Activated CD4-positive, alpha-beta T cell treated with anti-CD3 and anti-CD28 coated beads, Interleukin-2, amount 50 U/mL, for 1 hour (primary cell): ENCODE measurements at places on chromosomes 6 and 20.

DNA sequence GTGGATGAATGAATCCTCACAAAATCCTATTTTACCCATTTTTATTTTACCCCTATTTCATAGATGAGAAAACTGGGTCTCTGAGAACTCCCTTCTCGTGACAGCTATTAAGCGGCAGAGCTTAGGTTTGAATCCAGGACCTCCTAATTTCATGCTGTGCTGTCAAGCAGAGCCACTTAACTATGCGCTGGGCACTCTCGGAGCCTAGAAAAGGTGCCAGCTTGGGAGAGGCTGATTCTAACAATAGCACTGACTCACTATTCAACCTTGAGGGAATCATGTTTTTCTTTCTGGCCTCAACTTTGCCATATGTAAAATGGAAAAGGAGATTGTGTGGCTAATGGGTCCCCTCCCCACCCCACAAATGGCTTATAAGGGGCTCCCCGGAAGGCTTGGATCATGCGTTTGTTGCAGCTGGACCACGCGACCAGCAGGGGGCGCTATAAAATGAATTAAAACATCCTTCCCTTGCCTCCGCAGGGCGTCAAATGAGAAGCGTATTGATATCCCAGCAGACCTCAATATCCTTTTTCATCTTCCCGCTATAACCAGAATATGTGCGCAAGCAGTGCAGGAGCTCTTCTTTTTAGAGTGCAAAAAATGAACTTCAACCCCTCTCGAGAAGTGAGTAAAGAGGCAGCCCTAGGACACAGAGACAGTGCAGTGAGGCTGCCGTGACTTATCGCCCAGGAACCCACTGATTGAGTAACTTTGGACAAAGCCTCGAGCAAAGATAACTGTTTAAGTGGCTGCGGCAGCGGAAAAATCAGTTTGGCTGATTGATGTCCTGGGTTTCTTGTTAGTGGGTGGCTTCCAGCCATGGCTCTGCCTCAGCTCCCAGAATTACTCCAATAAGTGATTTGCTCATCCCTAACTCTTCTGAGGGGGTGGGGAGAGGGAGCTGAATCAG, 12.8 kb upstream of the PDYN start:
- DNase-seq, result peak; percentile 13

GRCh38 chr20:49313283-49313682, 35.4 kb upstream of the ZNFX1 start:
- no peak for DNase-seq

DNA sequence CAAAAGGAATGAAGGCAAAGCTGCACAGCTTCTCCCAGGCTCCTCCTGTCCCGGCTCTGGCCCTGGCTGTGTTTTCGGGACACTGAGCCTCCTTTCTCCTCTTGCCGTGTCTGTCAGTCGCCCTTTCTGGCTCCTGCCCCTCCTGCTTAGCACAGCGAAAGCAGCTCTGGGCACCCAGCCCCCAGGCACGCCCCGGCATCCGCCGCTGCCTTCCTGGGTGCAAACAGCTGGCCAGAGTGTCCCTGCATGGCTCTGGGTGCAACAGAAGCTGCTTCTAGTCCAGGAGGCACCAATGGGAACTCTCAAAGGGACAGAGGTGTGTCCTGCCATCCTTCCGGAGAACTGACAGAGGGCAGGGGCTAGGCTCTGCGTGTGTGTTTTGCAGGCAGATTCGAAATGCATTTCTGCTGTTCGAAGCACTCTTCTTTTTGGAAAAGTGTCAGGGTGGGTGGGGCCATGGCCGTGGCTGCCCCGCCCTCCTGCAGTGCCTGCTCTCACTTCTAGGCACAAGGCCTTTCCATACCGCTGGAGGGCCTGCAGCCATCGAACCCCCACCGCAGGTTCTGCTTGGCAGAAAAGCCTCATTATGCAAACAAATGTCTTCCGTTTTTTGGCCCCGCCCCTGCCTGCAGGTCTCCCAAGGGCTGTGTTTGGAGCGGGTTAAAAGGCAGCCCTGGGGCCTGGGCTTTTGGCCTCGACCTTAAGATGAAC, 15.5 kb downstream of the COL9A3 start:
- DNase-seq, result no peak

DNA sequence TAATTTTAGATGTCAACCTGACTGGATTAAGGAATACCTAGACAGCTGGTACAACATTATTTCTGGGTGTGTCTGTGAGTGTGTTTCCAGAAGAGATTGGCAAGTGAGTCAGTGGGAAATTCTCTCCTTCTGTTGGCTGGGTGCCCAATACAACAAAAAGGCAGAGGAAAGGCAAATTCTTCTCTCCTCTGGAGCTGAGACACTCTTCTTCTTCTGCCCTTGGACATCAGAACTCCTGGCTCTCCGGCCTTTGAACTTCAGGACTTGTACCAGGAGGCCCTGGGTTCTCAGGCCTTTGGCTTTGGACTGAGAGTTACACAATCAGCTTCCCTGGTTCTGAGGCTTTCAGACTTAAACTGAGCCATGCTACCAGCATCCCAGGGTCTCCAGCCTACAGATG, 7.8 kb upstream of the BTN3A1 start:
- DNase-seq, result no peak

DNA sequence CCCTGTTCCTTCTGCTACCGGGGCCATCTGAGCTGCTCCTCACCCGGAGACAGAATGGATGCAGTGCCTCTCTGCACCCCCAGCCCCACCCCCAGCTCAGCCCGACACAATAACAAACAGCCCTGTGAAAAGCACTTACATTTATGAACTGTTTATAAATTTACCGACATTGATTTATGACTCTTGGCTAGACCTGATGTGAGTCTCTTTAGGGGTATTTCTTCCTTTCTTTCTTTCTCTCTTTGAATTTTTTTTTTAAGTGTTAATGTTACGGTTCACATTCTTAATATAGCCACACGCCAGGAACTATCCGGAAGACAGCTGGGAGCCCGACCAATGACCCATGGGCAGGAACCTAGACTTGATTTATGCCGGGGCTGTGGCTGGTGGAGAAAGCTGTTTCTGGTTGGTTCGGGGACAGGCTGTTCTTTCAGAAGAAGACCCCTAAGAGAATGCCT, 266.3 kb downstream of the CDC5L start:
- DNase-seq, result no peak

GRCh38 chr20:58277578-58278472, 31.7 kb upstream of the RAB22A start:
- no peak for DNase-seq

DNA sequence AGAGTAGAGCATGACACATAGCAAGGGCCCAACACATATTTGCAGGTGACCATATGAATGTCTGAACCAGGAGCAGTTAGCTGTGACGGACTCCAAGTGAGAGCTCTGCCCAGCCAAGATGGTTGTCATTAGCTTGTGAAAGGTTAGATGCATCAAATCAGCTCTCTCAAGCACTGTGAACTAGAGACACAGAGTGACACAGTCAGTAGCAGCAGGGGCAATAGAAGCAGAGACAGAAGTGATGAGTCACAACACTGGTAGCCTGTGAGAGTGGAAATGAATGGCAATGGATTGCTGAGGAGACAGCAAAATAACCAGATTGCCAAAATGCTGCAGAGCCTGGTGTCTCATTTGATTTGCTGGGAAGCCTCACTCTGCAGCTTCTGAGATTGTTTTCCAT, 558.9 kb downstream of the PKHD1 start:
- no peak for DNase-seq

DNA sequence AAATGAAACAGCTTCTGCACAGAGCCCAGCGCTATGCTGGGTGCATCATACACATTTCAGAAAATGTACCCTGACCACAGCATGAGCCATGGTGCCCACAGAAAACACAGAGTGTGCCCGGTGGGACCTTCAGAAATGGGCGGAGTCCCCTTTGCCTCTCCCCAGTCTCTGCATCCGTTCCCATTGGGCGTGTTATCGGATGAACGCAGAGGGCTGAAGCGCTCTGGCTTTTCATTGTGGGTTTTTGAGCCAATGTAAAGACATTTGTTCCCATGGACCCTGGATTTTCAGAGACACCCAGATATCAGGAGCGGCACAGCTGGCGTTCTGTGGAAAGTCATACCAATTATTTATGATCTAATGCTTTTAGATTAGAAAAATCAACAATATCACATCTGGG, 99.8 kb downstream of the DACT2 start:
- DNase-seq, result no peak

DNA sequence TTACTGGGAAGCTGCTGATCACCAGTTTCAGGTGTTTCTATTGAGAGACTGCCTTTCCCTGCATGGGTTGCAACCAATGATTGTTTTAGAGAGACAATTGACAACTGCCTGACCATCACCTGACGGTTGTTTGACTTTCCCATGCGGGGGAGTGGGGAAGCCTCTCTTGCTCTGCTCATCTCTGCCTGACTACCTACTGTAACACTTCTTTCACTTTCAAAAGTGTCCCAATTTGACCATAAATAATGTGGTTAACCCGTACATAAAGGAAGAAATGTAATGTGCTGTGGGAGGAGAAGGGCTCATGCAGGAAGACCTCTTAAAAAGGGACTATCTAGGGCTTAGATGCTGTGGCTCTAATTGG, 122.1 kb upstream of the PHACTR1 start:
- DNase-seq, result no peak

- DNase-seq, result peak; percentile 38
These were observed 859 bp downstream of the PPP1R10 start for GRCh38 chr6:30615958-30616810.

DNA sequence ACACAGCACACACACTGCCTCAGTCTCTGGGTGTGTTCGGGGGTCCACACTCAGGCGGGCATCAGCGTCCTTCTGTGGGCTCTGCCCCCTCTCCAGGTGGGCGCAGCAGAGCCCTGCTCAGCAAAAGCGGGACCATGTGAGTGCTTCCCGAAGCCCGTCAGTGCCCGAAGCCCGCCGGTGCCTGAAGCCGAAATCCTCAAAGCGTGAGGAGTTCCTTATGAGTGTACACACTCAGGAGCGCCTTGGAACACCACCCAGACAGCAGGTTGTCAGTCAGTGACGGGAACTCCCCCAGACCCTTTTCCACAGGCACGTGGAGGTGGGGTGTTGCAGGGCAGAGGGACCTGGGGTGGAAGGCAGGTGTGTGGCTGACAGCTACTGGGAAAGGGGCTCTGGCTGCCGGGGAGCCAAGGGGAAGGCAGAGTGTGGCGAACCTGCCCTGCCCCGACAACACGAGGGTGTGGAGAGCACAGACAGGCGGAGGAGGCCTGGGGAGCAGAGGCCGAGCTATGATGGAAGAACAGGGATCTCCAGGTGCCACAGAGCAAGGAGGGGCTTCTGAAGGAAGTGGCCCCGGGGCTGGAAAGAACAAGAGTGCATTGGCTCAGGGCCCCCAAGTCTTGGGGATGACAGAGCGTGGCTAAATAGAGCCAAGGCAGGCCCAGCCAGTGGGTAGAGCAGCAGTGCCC, 87.7 kb downstream of the RAMACL start:
- no peak for DNase-seq

GRCh38 chr6:157374889-157375443, 6.0 kb upstream of the ZDHHC14 start:
- DNase-seq, result no peak

GRCh38 chr6:52595796-52596130, 18.9 kb upstream of the TRAM2 start:
- DNase-seq, result no peak

GRCh38 chr6:43930440-43931154, 160.6 kb downstream of the VEGFA start:
- DNase-seq, result no peak

DNA sequence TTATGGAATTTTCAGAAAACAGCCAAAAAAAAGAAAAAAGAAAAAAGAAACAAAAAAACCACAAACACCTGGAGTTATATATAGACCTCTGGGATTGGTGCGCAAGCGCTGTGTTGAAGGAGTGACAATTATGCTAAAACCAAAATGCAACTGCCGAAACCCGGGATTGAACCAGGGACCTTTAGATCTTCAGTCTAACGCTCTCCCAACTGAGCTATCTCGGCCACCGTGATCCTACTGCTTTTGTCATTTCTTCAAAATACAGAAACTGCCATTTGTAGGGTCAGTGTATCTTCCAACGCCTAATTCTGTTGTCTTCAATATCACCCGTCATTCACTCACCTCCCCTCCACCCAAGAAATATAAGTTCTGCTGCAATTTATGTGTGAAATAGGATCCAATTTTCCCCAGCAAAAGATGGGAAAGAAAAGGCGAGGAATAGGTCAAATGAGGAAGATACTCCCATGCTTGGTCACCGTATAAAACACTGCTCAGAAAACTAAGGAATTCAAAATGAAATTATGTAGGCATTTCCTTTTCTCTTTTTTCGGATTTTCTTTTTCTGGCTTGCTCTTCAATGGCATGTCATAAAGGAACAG, 116.0 kb downstream of the TRIM27 start:
- no peak for DNase-seq

- no peak for DNase-seq
These were observed 144.3 kb upstream of the ZNF184 start for GRCh38 chr6:27617046-27617687.

DNA sequence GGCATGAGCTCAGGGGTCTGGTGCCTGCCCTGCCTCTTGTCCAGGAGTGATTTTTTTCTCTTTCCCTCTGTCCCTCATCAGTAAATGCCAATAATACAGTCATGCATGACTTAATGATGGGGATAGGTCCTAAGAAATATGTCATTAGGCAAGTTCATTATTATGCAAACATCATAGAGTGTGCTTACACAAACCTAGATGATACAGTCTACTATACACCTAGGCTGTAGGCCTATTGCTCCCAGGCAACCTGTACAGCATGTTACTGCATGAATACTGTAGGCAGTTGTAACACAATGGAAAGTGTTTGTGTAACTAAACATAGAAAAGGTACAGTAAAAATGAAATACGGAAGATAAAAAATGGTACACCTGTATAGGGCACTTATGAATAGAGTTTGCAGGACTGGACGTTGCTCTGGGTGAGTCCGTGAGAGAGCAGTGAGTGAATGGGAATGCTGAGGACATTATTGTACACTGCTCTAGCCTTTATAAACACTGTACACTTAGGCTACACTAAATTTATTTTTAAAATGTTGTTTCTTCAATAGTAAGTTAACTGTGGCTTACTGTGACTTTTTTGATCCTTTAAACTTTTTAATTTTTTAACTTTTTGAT, 22.1 kb downstream of the PBOV1 start:
- no peak for DNase-seq

DNA sequence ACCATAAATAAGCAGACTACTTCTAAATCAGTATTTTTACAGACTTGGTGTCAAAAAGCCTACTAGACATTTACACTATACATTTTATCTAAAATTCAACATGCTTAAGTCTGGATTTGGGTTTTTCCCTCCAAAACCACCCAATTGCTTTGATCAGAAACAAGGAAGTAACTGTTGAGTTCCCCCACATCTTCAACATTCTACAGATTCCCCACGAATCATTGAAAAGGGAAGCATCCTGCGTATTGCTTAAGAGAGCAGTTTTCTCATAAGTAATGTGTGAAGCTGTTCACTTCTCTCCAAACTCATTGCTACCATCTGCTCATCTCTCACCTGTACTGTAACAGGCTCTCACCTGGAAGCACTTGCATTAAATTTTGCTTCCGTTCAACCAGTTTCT, 36.4 kb upstream of the RNF144B start:
- DNase-seq, result no peak

GRCh38 chr6:56915832-56916231, 39.1 kb upstream of the BEND6 start:
- no peak for DNase-seq
